Smooth muscle cell of the brain vasculature (primary cell): ENCODE measurements at places on chromosomes 3 and 15.

DNA sequence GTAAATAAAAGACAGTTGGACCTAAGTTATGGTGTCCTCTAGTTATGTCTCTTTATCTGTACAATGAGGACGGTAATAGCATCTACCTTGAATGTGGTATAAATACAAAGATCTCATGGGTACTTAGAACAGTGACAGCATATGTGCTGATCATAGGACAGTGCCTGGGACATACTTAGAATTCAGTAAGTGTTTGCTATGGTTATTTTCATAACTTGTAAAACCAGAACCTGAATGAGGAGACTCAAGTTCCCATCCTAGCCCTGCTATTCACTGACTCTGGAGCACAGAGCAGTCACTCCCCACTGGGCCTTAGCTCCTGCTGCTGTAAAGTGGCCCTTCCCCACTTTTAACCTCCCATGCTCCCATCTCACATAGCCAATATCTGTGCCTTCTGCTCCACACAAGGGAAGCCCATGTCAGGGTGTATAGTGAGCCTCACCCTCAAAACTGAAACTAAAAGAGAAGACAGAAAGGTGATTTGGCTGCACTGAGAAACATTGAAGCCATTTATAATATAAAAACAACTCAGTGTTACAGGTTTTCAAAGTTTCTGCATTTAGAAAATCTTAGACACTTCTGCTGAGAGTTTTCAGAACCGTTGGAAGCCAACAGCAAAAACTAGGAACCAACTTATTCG lies 225.4 kb upstream of the UBE2E2 start:
- no peak for DNase-seq

- DNase-seq, result no peak
Measured at GRCh38 chr15:60213377-60214000, 184.3 kb downstream of the ANXA2 start.

DNA sequence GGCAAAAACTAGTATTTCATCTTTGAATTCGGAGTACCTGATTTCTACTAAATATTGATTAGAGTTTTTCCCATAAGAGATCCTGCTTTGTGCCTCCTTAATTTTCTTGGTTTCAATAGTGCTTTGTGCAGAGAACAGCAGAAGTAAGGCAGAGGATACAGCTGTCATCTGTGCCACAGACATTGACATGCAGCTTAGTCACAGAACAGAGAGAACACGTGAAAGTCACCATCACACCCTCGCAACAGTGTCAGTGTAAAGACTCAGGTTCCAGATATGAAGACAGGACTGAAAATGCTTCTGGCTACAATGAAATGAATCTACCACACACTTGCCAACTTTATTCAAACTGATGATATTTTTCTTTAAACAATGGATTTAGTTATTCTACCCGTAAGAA lies 942.8 kb upstream of the CFAP20DC start:
- DNase-seq, result no peak

DNA sequence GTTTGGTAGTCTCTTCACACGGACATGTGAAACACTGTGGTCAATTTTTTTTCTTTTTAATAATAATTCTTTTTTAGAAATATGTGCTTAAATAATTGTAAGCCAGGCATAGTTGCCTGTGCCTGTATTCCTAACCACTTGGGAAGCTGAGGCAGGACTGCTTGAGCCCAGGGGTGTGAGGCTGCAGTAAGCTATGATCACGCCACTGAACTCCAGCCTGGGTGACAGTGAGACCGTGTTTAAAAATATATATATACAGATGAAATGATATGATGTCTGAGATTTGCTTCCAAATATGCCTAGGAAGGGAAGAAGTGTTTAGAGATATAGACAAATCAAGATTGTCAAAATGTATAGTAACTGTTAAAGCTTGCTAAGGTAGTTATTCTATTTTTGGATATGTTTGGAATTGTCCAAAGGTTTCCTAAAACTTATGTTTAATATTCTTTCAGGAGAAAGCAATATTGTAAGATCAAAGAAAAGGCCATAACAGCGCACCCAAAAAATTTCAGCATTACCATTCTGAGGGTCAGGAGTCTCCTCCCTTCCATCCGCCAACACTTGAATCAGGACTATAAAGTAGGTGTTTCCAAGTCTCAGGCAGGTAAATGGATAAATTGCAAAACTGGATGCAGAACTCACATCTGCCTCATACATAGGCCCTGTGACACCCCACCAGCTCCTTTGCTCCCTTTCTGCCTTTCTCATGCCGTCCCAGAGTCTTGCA lies 532 bp upstream of the SELENOT start:
- no peak for DNase-seq

DNA sequence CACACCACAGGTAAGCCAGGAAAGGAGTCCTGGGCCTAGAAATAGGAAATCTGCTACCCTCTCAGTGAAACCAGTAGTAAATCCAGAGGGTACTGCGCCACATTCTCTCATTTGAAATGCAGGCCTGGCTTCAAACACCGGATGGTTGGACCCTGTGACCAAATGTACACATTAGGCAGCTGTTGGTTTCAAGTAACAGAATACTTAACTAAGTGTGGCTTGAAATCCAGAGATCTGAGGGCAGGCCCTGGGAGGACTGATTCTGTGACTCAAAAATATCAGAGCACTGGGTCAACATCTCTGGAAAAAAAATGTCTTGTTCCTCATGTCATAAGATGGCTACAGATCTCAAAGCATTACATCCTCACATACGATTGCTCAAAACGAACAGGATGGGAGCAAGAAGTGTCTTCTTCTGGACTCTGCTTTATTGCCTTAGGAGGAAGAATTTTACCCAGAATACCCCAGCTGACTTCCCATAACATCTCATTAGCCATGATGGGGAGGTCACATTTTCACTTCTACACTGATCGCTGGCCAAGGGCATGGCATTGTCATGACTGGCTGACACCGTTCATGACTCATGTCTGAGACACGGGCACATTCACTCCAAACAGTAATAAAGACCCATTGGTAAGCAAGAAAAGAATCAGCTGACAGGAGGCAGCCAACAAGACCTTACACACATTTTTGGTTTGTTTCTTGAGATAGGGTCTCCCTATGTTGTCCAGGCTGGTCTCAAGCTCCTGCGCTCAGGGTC lies 166.0 kb downstream of the ARRDC4 start:
- DNase-seq, result no peak

- DNase-seq, result no peak
Measured at GRCh38 chr3:100075851-100076730, 38.2 kb downstream of the FILIP1L start.

- peak; percentile 82 for DNase-seq
Measured at GRCh38 chr15:78075490-78076230, 1.9 kb downstream of the TBC1D2B start.

- DNase-seq, result no peak
Measured at GRCh38 chr3:4406746-4407568, 60.1 kb downstream of the SUMF1 start.

- DNase-seq, result no peak
Measured at GRCh38 chr3:120419797-120420196, 31.0 kb downstream of the FSTL1 start.

DNA sequence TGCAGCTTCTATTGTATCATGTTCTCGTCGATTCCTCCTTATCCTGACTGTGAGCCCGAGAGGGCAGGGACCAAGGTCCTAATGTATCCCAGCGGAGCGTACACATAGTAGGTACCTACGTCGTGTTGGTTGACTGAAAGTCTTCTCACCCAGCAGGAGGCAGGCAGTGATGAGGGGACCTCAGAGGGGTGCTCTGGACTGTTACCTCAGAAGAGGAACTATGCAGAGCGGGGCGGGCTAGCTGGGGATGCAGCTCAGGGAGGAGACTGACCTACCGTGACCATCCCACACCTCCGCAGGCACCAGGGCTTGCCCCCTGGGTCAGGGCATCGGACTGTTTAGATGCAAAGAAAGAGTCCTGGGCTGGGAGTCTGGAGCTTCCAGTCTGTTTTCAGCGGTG lies 11.4 kb downstream of the CHAC1 start:
- no peak for DNase-seq

DNA sequence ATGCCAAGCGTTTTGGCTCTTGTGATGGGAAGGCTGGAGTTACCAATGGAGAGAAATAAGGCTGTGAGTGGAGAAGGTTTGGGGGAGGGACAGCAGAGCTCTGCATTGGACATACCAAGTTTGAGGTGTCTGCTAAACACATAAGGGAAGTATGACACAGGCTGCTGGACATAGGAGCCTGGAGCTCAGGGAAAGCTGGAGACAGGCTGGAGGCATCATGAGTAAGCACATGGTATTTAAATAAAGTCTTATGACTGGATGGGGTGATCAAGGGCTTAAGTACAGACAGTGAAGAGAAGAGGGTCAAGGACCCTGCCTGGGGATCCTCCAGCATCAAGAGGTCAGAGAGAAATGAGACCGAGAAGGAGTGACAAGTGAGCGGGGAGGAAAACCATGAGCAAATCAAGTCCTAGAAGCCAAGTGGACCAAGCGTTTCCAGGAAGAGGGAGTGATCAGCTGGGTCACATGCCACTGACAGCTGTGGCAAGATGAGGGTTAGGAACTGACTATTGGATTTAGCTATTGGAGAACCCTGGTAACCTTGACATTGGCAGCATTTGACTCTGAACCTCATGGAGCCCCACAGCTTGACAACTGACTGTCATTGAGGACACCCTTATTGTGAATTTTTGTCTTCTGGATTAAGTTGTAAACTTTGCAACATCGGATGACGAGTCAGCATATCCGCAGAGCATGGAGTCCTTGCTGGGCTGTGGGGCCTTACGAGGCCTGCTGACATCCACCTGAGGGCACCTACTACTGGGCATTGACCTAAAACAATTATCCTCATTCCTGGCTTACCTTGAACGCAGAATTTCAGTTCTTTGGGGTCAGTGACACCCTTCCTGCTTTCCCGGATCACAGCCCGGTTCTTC lies 78.7 kb upstream of the ETV5 start:
- DNase-seq, result no peak

GRCh38 chr15:31905054-31905453 lies 125.3 kb upstream of the CHRNA7 start:
- no peak for DNase-seq

DNA sequence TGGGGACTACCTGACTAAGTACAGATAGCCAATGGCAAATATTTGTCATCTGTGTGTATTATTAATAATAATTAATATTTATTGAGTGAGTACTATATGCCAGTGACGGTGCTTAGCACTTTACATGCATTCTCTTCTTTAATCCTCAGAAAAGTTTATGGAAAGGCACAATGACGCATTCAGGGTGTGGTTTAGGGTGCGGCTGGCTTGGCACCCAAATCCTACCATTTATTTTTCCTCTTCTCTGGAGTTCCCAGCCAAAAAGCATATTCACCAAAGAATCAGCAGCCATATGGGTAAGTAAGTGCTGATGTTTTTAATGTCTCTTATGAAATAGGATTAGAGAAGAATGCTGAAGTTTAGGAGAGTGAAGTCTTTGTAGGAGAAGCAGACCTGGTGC lies 140.4 kb upstream of the TP63 start:
- DNase-seq, result no peak

DNA sequence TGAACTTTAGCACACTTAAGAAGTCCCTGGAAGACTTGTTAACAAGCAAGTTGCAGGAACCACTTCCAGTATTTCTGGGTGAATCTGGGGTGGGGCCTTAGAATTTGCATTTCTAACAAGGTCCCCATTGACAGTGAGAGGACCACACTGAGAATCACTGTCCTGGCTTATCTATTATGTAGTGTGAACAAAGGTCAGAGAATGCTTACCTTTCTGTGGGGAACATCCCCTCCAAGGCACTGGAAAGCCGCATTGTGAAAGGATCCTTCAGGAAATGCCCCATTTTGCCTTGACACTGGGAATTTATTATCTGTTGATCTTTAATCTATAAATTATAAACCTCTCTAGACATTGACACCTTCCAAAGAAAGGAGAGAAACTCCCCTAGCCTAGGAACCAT lies 74.8 kb downstream of the IGF2BP2 start:
- no peak for DNase-seq

GRCh38 chr3:106837616-106838015 lies 539.6 kb upstream of the CCDC54 start:
- DNase-seq, result no peak

DNA sequence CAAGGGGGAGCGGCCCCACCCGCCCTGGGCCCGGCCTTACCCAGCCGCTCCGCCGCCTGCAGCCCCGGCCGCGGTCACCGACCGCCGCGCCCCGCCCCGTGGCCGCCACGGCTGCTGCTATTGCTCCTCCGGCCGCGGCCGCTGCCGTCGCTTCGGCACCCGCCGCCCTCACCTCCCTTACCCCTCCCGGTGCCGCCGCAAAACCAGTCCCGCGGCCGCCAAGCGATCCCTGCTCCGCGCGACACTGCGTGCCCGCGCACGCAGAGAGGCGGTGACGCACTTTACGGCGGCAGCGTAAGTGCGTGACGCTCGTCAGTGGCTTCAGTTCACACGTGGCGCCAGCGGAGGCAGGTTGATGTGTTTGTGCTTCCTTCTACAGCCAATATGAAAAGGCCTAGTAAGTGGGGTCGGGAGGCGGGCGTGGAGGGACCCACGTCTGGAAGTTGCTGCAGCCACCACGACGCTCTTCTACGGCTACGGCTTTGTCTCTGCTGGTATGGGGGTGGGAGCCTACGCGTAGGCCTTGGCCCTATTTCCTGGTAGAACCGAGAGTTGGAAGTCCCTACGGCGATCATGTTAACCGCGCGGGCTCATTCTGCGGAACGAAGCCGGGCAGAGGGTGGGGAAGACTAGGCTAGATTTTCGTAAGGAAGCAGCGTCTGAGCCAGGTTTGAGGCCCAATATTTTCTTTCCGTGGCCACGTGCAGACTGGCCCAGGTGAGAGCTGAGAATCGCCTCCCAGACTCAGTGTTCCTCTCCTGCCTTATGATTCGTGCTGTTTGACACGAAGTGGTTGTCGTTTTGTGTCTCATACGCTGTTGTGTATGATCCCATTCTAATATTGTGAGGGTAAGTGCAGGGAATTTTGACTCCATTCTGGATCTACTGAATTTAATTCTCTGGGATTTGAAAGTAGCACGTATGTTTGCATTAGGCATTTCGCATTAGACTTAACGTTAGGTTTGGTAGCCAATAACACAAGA lies at the start of the genes GNL3 and PBRM1:
Gene GNL3, plus strand, starts transcription at position 324 of the 983 bp plus-strand sequence. Its CDS starts 61 bp downstream, at position 385.
Gene PBRM1, minus strand, starts transcription at position 205 of the 983 bp plus-strand sequence.
- DNase-seq, result peak; percentile 89

DNA sequence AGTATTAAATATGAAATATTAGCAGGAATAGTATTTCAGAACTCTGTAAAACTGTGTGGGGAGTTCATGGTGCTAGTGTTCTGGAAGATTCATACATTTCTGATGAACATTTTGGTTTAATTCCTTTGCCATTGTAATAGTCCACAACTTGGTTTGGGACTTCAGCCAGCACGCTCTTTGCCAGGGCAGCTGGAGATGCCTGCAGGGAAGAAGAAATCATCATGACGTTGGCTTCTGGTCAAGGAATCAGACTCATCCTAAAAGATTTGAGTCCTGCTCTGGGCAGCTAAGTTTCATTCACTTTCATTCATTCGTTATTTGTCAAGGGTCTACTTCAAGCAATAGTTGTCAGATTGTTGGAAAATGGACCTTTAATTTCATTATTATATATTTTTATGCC lies 32.4 kb upstream of the MRPL3 start:
- DNase-seq, result no peak

DNA sequence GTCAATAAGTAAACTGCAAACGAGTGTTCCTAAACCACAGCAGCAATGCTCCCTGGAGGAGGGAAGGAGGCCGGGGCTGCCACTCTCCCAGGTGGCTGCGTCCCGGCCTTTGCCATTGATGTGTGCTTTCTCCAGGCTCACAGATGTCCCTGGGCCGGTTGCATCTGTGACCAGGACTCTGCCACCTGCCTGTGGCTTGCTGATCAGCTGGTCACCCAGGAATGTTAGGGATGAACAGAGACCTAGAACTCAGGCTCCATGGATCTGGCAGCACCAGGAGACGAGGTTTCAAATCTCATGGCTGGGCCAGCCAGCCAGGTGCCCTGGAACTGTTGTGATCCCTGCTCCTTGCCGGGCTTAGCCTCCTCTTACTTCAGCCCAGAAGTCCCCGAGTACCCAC lies 65.7 kb downstream of the KLF15 start:
- DNase-seq, result no peak

GRCh38 chr15:67753891-67754290 lies 71.4 kb upstream of the SKOR1 start:
- no peak for DNase-seq
